Dermis microvascular lymphatic vessel endothelial cell (primary cell): ENCODE measurements at places on chromosomes 6 and 20.

DNA sequence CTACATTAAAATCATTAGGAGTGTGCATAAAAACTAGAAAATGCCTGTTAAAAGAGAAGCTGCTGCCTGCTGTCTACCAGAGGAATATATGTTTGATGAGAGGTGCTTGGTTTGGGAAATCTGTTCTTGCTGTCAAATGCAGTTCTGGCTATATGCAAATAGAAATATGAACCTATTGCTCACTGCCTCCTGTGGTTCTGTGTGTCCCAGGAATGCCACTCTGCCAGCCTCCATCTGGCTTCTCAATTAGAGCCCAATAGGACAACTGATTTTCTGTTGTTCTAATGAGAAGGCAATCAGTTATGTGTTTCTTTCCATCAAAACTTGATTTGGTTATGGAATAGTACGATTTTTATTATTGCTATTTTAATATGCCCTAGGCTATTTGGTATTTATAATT is 759.7 kb downstream of the HDGFL1 start:
- DNase-seq: no peak

DNA sequence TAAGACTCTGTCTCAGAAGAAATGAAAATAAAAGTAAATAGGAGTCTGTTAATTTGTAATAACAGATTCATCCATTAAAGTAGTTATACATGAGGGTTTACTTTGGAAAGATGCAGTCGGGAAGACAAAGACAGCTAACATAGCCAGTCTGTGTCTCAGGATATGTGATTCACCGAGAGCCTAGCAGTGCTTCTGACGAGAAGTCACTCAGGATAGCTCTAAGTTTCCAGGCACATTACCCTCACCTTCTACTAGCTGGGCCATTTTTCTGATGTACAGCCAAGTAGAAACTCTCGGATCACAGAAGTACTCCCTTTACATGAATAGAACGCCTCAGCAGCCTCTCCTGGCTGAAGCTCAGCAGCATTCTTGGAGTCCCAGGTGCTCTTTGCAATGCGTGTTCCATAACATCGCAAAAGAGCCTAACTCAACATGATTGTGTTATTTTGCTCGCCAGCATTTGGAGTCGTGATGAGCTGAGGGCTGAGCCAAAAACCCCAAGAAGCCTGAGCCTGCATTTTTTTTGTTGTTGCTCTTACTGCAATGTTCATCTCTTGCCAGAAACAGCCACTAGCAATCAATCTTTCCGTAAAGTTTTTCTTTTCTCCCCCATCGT is 22.4 kb upstream of the TASP1 start:
- no peak for DNase-seq

DNA sequence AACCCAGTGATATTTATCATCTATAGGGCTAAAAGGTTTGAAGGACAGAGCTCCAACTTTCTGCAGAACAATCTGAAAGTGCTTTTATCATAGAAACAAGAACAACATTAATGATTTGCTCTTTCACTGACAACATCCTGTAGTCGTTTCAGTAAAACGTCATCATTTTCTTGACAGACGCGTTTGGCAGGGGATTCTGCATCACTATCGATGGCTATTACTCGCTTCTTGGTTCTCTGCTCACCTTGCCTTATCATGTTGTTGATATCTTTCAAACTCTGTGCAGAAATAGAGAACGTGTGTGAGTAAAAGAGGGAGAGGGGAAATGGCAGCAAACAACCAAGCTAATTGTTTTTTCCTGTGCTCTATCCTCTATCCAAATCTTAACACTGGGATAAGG is 47.1 kb upstream of the SAMHD1 start:
- DNase-seq: no peak

DNA sequence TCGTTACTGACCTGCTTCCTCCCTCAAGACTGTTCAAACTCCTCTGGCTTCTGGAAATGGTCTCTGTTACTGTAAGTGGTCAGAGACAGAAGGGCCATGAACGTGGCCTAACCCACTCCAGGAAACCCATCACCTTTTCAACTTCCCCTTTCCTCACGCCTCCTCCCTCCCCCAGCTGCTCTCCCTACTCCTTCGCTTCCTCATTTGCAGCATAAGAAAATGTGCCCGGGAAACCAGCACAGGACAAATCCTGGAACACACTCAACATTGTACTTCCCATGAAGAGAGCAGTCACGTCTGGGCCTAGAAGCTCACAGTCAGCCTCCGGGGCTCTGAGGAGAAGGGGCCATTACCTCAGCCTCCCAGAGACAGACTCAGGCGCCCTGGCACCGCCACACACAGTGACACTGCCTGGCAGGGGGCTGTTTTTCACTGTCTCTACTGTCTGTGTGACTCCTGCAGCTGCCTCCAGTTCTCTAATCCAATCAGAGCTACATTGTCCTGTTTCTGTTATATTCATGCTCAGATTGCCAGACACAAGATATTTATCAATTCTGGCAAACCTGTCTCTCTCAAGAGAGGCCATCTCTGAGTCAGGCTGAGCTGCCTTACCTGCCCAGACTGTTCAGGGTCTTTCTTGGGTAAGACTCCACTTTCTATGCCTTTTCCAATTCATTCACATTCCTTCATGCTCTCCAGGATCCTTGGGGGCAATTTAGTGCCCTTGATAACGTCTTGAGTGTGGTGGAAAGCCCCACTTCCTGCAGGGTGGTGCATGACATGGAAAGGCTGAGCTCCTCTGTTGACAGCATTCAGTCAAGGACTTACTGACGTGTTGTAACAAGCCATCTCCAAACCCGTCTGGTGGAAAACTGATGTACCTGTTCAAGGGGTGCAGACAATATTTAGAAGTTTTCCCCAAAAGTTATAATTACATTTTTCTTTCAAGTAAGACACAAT is 242.2 kb downstream of the HIVEP2 start:
- DNase-seq: peak; percentile 14

DNA sequence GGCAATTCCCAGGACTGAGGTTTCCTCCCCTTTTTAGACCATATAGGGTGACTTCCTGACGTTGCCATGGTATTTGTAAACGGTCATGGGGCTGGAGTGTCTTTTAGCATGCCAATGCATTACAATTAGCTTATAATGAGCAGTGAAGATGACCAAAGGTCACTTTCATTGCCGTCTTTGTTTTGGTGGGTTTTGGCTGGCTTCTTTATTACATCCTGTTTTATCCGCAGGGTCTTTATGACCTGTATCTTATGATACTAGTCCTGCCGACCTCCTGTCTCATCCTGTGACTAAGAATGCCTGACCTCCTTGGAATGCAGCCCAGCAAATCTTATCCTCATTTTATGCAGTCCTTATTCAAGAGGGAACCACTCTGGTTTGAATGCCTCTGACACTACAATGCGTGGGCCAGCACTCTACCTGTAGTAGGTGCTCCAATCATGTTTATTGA is 190.1 kb downstream of the KCNQ5 start:
- DNase-seq: no peak

DNA sequence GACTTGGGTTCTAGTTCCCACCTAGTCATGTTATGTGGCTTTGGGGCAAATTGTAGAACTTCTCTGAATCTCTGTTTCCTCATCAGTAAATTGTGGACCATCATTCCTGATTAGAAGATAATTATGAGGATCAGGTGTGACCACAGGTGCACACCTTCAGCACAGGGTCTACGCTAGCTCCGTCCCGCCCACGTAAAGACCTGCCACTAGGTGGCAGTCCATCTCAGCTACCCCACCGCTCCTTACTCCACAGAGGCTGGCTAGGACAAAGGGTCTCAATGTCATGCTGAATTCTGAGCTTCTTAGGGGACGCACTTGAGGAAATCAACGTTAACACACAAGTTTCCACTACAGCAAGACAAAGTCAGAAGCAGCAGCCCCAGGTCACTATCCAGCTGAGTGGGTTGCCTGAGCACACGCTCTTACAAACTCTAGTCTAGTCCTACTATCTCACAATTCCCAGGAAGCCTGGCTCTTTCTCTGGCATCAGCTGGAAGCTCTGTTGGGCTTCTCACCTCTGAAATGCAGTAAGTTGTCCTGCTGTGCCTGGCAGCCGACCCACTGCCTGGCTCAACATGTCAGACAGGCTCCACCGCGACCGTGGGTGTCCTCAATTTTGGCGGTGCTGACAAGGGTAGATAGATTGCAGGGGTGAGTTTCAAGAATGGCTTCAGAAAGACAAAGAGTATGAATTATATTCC is 2.0 kb upstream of the PLCG1 start:
- no peak for DNase-seq

DNA sequence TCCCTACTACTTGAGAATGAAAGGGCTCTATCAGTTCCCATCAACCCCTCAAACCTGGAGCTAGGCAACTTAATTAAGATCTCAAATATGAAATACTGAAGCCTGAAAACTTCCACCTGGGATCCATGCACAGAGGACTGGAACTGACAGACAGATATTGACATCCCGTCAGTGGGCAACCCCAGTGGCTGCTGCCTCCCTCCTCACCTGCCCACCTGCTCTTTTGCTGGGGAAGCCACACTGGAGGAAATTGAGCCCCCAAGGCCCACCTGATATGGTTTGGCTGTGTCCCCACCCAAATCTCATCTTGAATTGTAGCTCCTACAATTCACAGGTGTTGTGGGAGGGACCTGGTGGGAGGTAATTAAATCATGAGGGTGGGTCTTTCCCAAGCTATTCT is 192.8 kb downstream of the LRFN2 start:
- no peak for DNase-seq

GRCh38 chr6:24332317-24332716 is 25.5 kb downstream of the DCDC2 start:
- DNase-seq: no peak

GRCh38 chr6:133184798-133185372 is 56.3 kb upstream of the EYA4 start:
- peak; percentile 6 for DNase-seq

DNA sequence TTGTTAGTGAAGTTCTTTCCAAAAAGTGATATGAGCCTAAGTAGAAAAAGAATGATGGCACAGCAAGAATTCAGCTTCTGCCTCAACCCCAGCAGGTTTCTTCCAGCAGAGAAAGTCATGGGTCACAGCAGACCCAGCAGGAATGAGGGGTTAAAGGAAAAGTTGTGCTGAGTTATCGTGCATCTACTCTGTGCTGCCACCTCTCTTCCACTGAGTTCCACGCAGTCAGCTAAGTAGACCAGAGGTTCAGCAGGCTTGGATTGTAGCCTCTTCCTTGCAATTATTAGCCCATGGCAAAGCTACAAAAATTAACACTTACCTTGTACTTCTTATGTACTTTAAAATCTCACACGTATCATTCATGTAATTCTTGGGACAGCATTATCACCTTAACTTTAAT is 510.8 kb downstream of the PTPRT start:
- DNase-seq: no peak

DNA sequence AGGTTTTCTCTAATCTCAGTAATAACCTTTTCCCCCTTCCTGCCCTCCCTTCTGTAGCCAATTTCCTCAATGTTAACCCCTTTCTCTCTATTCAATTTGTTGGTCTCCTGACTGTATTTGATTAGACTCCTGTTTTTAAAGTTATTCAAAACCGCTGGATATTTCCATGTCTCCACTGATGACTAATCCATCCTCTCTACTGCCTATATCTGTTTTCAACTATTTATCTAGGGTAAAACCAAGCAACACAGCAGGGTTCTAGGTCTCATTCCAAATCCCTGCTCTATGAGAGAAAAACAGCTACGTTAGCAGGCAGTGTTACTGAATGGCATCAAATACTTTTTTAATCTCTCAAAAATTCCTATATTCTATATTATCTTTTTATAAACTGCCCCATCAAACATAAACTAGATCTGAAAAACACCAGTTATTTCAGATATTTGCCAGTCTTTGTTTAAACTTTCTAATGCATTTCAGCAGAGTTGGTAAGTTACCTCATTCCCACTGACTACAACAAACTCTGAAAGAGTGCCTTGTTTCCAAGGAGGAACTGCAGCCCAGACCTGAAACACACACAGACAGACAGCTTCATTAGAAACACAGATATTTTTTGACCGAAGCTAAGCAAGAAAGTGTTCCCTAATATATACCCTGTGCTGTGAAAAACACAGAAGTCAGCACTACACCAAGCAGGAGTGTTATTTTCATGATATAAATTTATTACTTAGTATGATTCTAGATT is 8.2 kb downstream of the RTN4IP1 start:
- DNase-seq: peak; percentile 70

DNA sequence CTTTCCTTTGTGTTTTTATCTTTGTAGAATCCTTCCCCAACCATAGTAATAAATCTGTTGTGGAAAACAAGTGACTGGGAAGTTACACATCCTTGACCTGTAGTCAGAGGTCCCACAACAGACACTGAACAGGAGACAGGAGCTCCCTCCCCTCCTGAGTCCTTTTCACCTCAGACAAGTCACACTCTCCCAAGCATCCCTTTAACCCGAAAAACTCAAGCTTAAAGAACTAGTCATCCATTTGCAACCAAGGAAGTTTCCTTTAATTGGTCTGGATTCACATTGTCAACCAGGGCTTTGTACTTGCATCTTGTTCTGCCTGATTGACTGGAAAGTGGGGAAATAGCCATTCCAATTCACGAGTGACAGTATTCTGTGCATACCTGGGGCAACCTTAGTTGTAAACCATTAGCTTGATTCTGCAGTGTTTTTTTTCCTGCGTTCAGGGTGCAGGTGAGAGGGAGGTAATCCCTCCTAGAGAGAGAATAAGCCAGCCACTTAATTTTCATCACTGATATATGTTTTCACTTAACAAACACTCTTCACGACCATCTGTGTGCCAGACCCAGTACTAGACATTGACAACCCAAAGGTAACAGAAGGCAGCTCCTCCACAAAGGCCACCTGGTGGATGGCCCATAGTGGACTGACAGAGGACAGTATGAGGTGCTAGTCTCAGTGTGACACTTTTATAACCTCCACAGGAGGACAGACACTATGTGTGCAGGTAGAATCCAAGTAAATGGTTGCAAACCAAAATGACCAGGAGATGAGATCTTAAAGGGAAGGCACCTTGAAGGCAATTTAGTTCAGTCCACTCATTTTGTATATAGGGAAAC is 112.4 kb downstream of the SLX4IP start:
- no peak for DNase-seq

DNA sequence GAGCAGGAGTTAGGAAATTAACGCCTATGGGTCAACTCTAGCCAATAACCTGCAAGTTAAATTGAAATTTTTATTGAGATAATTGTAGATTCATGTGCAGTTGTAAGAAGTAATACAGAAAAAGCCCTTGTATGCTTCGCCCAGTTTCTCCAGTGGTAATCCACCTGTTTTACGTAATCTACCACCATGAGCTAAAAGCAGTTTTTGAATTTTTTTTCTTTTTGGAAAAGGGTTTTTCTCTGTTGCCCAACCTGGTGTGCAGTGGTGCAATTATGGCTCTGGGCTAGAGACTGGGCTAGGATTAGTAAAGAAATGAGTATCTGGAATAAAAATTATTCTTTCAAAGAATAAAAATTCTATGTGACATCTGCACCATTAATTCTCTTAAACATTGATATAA is 116.2 kb downstream of the ZFP64 start:
- DNase-seq: no peak
